Activated naive CD4-positive, alpha-beta T cell treated with Interleukin-2 at 50 U/mL for 16 hours (primary cell): ENCODE measurements at places on chromosomes 16 and 17.

DNA sequence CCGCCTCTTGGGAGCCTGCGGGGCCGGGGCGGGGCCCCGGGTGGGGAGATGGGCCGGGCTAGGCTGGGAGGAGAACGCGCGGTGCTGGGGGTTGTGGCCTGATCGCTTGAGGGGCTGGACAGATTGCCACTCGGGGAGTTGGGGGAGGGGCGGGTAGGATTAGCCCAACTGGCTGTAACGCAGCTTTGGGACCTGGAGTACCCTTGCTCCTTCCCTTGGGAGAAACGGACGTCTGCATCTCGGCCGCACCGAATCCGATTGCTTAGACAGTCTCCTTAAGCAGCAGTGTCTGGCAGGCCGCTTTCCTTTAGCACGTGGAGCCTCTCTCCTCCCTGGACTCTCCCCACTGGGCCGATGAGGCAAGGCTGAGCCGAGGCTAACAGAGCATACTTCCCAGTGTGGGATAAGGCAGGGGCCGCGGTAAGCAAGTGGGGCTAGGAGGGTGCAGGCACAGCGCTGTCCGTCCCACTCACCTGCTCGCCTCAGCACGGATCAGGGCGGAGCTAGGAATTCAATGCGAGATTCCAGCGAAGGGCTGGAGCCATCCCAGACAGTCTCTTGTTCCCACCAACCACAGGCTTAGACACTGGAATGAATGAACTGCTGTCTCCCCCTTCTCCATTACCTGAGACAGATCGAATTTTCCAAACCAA, 540 bp upstream of the ACLY start:
- no peak for DNase-seq

GRCh38 chr17:40481106-40481505, 20.3 kb downstream of the TNS4 start:
- DNase-seq = no peak

DNA sequence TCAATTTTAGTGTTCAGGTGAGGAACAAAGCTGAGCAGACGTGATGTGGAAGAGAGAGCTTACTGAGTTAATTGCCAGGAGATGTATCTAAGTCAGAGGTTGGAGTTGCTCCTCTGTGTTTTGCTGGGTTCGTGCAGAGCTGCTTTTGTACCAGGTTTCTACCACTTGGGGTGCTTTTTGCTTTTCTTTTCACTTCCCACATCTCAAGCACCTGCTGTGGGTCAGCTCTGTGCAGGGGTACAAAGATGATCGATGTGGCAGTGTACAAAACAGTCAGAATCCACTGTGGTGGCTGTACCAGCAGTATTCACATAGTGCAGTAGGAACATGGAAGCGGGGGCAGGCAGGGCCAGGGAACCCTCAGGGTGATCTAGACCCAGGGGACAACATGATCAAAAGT, 14.8 kb downstream of the UNK start:
- no peak for DNase-seq

- no peak for DNase-seq
Observed at GRCh38 chr16:87437327-87437726, 45.2 kb downstream of the MAP1LC3B start.

GRCh38 chr16:73025151-73025855, 22.6 kb downstream of the ZFHX3 start:
- DNase-seq = no peak

GRCh38 chr16:69166221-69166833, 20.6 kb upstream of the SNTB2 start:
- DNase-seq = peak; percentile 83

DNA sequence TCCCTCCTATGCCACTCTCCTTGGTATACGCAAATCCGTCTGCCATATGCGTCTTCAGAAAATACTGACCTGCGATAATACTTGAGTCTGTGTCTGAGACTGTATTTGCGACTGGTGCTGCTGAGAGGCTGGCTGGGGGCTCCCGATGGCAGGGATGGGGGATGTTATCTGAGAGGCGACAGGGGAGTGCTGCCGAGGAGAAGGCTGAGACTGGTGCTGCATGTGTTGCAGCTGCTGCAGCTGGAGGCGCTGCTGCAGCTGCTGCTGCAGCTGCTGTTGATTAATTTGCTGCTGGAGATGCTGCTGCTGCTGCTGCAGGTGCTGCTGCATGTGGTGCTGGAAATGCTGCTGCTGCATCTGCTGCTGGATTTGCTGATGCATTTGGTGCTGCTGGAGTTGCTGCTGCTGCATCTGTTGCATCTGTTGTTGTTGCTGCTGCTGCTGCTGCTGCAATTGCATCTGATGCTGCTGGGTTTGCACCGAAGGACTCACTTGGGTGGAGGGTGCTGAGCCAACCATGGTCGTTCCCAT, 107.7 kb downstream of the TOX3 start:
- no peak for DNase-seq

DNA sequence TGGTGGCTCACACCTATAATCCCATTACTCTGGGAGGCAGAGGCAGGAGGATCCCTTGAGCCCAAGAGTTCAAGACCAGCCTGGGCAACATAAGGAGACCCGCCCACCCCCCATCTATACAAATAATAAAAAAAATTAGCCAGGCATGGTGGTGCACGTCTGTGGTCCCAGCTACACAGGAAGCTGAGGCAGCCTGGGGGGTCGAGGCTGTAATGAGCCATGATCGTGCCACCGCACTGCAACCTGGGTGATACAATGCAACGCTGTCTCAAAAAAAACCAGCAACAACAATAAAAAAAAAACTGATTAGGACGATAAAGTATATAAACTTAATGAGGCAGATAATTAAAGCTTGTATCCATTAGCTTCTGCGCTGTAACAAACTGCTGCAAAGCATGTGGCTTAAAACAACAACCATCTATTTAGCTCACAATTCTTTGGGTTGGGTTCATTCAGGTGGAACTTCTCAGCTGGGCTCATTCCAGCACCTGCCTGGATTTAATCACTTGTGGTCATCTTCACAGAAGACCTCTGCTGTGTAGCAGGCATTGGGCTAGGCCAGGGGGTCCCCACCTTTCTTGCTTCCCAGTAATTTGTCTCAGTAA, 45.8 kb downstream of the LCMT1 start:
- DNase-seq = no peak

DNA sequence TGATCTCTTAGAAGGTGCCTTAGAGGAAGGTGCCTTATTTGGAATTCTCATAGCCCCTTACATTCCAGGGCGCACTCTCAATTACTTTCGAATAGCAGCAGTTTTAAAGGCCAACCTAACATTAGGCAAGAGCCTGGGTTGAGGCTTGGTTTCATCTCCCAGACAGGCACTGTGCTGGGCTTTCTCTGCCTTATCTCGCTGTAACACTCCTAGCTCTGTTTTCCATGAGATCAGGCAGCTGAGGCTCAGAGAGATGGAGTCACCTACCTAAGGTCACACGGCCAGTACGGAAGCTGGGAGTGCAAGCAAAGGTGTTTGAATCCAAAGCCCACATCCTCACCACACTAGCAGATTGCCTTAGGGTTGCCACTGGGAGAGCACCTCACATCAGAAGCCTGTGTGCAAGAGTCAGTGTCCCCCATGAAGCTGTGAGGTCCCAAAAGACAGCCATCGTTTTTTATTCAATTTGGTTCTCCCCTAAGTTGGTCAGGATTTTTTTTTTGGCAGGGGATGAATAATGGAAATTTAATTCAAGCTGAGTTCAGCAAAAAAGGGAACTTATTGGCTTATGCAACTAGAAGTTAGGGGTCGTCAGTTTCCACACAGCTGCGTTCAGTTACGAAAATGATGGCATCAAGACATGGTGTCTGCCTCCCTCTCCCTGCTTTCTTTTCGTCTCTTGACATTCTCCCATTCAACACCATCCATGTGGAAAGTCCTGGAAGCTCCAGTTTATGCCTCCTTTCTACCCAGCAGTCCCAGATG, 206.4 kb downstream of the KATNIP start:
- DNase-seq = no peak

GRCh38 chr16:65012357-65012756, 109.5 kb downstream of the CDH11 start:
- no peak for DNase-seq

DNA sequence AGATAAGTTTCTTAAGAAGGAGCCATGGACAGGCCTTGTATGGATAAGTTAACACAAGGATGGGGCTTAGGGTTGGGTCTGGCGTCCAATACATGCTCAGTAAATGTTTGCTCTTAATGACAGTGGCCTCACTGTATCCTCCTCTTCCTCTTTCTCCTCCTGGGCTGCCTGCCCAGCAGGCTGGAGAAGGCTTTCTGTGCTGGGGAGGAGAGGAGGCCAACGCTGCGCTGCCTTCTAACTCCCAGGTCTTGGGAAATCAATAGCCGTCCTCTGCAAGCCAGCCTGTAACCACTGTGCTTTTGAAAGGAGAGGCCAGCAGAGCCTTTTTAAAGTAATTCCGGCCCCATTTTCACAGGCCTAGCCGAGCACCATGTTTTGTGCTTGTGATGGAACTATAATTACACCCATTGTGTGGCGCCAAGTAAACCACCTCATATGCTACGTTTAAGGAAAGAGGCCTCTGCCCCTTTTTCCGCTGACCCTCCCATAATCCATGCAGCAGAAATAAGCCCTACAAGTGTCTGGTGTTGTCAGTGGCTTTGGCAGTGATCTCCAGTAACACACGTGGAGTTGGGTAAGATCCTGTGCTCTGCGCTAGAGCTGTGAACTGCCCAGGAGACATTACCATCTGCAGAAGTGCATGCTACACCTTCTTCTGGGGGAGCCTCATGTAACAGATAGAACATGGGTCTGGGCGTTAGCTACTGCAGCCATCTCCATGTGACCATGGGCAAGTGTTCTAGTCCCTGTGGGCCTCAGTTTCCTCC, 368.2 kb downstream of the SNX29 start:
- no peak for DNase-seq

GRCh38 chr16:81818905-81819304, 39.8 kb downstream of the PLCG2 start:
- DNase-seq = no peak

GRCh38 chr16:80691111-80691741, 113.2 kb downstream of the CDYL2 start:
- DNase-seq = no peak

- DNase-seq = no peak
Observed at GRCh38 chr16:74778646-74779045, 4.0 kb upstream of the FA2H start.

GRCh38 chr16:886084-886543, 84.7 kb downstream of the LMF1 start:
- no peak for DNase-seq

DNA sequence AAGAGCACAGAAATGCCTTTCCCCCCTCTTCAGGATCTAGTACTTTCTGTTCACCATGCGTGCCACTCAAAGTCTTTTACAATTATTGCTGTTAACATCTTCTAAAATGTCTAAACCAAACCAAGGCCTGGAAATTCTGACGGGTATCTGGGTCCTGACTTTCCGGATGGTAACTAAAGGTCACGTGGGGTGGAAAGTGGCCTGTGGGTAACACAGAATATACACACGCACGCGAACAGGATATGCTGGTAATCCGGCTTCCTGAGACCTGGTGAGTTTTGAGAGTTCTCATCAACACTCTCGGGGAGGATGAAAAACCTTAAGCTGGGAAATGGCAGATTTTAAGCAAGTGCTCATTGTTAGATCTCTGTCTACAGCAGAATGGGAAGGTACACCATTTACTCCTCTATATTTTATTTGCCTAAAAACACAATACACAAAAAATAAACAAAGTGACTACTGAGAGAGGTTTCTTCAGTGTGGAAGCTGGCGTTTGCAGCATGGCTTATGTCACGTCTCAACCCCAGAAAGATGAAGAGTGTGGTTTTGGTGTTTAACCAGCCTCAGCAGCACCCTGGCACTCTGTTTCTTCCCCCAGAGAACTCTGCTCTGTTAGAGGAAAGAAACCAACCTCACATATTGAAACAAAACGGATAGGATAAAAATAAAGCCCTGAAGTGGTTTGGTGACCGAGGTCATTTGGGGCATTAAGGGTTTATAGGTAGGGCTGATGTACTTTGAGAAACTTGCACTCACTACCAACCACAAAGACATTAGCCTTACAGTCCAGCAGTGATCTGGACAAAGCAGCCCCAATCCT, 37.3 kb downstream of the SMG6 start:
- peak; percentile 87 for DNase-seq

GRCh38 chr16:69554495-69554894, 11.3 kb upstream of the NFAT5 start:
- no peak for DNase-seq

GRCh38 chr16:66751303-66751991, at the start of gene DYNC1LI2:
DYNC1LI2 (minus strand) TSS chr16:66751609; CDS start chr16:66751591, 18 bp downstream.
- peak; percentile 83 for DNase-seq

- no peak for DNase-seq
Observed at GRCh38 chr17:74690409-74690825, 22.3 kb downstream of the CD300LF start.

- no peak for DNase-seq
Observed at GRCh38 chr17:3695129-3695722, 729 bp downstream of the P2RX5 start.

- no peak for DNase-seq
Observed at GRCh38 chr17:8141045-8141444, 11.2 kb downstream of the PER1 start.

GRCh38 chr16:83271970-83272575, 535.7 kb upstream of the HSBP1 start:
- no peak for DNase-seq

GRCh38 chr16:73813527-73813926, 483.1 kb upstream of the PSMD7 start:
- DNase-seq = no peak

DNA sequence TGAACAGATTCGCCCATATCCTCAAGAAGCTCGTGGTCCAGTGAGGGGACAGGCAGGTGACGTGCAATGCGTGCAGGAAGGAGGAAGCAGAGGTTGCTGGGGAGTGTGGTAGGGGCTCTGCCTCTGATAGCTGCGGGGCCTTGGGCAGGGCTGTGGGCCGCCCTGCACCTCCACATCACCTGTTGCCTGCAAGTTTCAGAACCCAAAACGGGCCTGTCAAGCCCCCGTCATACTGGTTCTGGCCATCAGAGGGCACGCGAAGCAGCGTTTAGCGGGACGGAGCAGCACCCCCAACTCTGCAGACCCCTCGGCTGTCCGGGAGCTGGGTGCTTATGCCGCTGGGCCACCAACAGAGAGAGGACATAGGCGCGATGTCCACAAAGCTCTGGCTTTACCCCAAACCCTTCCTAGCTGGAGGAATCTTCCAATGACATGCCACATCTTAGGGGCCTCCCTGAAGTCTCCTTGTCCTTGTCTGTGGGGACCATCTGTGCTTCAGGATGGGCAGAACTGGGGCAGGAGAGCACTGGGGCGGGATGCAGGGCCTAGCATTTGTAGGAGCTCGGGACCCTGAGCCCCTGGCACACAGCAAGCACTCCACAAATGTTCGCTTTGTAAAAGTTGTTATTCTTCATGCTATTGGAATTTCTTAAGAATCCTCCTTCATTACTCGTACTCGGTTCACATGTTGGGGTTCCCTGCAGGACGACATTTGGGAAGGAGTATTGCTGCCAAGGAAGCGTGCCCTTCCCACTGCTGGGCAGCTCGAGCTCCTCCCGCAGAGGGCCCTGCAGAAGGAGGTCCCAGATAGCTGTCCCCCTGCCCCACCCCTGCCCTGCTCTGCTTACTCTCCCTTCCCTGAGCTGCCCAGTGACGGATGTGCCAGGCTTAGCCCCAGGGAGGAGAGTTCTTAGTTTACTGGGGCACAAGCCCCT, 64.3 kb downstream of the CNGB1 start:
- DNase-seq = peak; percentile 29

- DNase-seq = no peak
Observed at GRCh38 chr16:27595993-27596392, 46.0 kb downstream of the KATNIP start.
